ENCODE measurements at places on chromosomes 1 and 21.

DNA sequence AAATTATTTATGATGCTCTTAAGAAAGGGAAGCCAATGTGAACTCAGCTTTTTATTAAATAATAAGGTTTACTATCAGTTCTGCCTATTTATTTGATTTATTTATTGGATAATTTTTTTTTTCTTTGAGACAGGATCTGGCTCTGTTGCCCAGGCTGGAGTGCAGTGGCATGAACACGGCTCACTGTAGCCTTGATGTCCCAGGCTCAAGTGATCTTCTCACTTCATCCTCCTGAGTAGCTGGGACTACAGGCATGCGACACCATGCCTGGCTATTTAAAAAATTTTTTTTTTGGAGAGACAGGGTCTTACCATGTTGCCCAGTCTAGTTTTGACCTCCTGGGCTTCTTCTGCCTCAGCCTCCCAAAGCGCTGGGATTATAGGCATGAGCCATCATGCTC, 21.0 kb upstream of the DNAJC28 start:
- no peak for DNase-seq

- DNase-seq: no peak
Observed at GRCh38 chr1:15803380-15803779, 4.1 kb downstream of the UQCRHL start.

DNA sequence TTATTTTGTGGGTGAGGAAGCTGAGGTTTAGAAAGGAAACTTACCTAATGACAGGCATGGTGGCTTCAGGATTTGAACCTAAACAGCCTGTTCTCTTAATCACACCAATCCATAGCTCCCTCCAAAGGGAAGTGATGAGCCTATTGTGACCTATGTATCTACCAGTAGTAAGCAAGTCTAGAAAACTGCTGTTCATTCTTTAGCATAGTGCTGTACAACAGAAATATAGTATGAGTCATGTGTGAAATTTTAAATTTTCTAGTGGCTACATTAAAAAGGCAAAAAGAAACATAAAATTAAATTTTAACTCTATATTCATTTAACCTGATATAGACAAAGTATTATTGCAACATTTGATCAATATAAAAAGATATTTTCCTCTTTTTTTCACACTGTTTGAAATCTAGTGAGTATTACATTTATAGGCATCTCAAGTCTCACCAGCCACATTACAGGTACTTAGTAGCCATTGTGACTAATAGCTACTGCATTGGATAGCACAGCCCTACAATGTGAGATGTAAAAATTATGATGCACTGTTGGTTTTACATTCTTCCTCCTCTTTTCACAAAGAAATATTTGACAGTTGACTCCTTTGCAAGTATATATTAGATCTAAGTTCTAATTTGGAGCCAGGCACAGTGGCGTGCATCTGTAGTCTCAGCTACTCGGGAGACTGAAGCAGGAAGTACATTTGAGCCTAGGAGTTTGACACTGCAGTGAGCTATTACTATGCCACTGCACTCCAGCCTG, 16.6 kb downstream of the IPO9 start:
- no peak for DNase-seq

GRCh38 chr1:80807981-80808380, 992.8 kb upstream of the ADGRL2 start:
- no peak for DNase-seq

DNA sequence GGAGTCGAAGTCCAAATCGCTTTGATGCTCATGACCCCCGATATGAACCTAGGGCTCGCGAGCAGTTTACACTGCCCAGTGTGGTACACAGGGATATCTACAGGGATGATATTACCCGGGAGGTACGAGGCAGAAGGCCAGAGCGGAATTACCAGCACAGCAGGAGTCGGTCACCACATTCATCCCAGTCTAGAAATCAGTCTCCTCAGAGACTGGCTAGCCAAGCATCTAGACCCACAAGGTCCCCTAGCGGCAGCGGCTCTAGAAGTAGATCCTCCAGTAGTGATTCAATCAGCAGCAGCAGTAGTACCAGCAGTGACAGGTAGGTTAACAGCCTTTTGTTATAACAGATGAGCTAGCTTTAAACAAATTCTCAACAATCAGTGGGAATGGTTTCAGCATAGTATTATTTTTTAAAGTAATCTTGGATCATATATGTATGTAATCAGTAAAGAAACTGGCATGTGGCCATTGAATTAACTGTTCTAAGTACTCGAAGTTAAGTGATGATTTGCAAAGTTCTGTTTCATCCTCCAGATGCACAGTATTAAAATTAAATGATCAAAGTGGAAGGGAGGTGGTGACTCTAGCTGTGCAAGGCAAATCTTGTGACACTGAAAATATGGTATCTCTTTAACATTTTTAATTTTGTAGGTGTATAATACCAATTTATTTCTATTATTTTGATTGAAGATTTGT, 29.0 kb downstream of the SPEN start:
- DNase-seq: no peak

DNA sequence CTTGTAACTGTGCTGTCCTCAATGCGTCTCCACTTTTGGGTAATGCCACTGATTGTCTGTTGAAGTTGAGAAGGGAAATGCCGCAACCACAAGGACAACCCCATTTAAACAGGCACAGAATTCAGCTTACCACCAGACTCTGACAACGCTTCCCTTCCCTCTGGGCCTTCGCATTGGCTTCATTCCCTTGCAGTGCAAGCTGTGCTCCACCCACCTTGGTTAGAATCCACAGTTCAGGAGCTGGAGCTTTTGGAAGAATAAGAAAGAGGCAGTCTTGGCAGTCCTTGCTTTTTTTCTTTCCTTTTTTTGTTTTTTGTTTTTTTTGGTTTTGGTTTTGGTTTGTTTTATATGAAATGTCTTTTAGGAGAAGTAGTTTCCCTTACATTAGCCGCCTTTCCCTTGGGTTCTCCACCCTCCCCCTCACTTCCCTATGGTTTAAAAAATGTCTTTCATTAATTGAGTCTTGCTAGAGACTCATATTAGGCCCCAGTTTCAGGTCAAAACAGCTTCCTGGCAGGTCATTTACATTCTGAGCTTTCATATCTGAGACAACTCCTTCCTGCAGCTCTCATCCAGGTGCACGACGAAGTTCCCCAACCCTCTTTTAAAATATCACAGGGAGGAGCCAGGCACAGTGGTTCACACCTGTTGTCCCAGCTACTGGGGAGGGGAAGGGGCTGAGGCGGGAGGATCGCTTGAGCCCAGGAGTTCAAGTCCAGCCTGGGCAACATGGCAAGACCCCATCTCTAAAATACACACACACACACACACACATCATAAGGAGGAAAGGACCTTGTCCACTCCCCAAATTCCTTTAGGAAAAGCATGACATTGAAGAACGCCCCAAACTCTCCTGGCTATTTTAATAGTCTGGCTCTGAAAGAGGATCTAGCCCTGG, 20.7 kb upstream of the LAX1 start:
- DNase-seq: no peak

DNA sequence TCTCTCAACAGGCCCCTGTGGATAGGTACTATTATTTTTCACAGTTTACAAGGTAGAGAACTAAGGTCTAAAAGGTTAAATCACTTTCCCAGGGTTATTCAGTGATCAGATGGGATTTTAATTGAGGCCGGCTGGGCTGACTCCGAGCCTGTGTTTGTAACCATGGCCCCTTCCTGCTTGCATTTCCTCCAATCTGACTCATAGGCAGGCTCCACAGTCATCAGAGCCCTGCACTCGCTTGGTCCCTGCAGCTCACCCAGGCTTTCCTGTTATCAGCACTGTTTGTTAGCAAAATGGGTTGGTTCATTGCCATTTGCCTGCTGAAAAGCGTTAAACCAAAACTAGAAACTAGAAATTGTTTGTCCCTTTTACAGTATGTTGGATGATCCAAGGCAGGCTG, 41.4 kb upstream of the LMX1A start:
- no peak for DNase-seq

- DNase-seq: no peak
Observed at GRCh38 chr1:243562473-243562872, 287.6 kb downstream of the AKT3 start.

GRCh38 chr1:109989506-109990301, 5.1 kb downstream of the AHCYL1 start:
- no peak for DNase-seq

- DNase-seq: no peak
Observed at GRCh38 chr1:109499661-109500536, 6.0 kb downstream of the CYB561D1 start.

DNA sequence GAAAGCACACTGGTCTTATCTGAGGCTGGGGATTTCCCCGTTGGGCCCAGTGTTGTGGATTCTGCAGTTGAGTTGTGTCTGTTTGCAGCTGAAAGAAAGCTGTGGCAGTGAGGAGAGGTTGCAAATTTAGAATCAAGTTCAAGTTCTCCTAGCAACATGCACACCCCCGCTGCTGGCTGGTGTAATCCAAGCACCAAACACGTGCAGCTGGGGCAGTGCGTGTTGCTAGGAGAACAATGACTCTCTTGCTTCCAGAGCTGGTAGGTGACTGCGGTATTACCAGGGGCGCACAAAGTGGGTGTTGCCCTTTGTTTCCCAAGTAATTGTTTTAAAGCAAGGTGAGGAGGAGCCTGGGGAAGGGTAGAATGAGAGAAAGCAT, 91.5 kb downstream of the IER5 start:
- DNase-seq: no peak

- DNase-seq: no peak
Observed at GRCh38 chr1:31674626-31675025, 29.2 kb downstream of the COL16A1 start.

DNA sequence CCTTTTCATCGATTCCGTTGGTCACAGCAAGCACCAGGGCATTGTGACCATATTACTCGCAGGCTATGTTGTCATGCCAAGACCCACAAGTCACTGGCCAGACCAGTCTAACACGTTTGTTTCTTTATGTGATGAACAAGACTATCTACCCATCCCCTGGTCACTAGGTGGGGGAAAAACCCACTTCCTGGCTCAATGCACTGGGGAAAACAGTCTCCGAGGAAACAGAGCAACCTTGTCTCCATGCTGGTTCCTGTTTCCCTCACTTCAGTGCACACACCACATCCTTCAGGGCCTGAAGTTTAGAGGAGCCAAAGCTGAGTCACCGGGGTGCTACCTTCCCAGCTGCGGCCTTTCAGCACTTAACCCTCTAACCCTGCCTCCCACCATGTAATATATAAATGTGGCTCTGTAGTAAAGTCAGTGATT, 20.9 kb downstream of the ERICH3 start:
- no peak for DNase-seq

DNA sequence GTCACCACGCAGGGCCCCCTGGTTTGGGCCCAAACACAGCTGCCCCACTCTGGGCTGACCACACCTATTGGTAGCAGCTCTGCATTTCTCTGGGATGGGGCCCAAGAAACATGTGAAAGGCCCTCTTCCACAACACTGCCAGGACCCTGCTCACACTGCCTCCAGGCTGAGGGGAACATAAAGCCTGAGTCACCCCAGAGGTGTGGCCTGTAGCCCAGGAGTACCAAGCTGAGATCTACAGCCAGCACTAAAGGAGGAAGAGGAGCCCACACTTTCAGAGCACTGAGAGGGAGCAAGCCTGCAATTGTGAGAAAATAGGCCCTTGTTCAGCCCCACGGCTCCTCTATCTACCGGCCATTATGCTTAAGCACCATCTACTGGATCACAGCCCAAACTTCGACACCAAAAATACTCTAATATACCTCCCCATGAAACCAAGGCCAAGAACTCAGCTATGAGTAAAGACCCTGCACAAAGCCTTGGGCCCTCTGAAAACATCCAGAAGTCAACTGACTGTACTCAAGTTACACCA, 14.4 kb upstream of the OR2T10 start:
- DNase-seq: no peak

DNA sequence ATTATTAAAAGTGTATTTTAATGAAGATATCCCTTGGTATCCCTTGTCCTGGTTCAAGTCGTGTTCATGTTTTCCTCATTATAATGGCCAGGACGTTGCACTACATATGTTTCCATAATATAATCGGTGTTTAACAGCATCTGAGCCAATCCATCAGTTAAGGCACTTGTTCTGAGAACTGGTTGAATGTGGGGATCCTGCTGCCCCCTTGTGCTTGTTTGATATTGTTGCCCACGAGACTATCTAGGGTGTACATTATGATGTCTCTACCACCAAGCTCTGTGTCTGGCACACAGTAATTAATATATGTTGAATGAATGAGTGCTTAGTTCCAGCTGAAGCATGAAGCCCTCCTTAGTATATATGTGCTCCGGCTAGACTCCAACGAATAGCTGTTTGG, 193.0 kb downstream of the CACNA1E start:
- no peak for DNase-seq

- DNase-seq: no peak
Observed at GRCh38 chr1:246809473-246809872, 85.3 kb downstream of the SCCPDH start.

GRCh38 chr1:107889524-107889923, 75.5 kb downstream of the VAV3 start:
- no peak for DNase-seq

DNA sequence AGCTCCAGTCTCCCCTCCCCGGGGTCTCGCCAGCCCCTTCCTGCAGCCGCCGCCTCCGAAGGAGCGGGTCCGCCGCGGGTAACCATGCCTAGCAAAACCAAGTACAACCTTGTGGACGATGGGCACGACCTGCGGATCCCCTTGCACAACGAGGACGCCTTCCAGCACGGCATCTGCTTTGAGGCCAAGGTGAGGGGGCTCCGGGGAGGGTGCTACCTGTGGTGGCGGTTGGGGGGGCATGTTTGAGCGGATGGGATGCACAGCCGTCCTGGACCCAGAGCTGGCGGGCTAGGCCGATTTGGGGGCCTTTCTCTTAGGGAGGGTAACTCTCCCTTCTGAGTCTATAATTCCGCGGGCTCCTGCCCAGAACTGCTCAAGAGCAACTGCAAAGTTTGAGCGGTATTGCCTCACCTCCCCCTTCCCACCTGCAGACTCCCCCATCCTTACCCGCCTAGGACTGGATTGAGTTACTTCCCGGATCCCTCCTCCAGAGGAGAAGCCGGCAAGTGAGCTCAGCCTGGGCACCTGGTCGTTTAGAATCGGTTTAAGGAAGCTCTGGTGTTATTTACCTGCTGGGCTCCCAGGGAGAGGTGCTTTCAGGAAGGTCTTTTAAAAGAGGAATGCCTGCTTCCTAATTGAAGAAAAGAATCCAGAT, 730 bp downstream of the NOS1AP start:
- DNase-seq: no peak

DNA sequence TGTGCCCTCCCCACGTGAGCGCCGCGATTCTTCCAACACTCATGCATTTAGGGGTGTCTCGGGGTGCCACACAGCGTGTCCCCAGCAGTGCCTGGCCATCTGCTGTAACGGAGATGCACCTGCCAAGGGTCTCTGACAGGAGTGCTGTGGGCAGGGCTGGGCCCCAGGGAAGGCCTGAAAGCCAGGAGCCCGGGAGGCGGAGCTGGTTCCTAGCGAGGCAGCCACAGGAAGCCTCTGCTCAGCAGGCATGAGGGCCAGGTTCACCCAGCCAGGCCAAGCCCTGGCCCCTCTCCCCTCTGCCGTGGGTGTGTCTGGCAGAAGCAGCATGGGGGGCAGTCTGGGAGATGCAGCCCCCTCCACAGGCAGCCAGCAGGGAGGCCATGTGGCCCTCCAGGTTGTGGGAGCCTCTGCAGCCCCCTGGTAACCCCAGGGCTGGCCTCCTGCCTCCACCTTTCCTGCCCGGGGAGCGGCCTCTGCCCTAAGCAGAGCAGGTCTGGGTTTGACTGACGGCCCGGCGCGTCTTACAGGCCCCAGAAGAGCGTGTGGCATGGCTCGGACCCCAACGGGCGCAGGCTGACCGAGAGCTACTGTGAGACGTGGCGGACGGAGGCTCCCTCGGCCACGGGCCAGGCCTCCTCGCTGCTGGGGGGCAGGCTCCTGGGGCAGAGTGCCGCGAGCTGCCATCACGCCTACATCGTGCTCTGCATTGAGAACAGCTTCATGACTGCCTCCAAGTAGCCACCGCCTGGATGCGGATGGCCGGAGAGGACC, 30.4 kb downstream of the SLC19A1 start:
- DNase-seq: no peak
